Psoas muscle (tissue), 8 donors: ENCODE measurements at places on chromosomes 3 and 15. TPM values are rescaled to one million over a fixed set of nuclear protein-coding genes. Genes with fewer than 3 reads are reported as not detected.
A peak's percentile ranks its signal among the peaks of the same experiment; 100 is the strongest.

GRCh38 chr3:101518421-101518871, 5.4 kb upstream of the SENP7 start:
- DNase-seq: no peak

DNA sequence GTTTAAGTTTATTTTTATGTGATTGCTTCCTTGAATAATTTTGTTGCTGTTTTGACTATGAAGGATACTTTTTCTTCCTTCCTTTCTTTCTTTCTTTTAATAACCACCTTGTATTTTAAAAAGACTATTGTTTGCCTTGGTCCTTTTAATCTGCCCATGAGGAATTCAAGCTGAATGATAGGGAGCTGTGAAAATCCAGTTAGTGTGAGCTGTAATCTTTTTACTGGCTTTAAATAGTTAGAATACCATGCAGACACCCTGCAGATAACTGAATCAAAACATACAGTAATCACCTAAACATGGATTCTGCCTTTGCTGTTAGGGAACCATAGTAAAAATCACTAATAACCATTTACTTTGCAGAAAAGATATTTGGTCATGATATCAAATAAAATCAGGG, 110.7 kb downstream of the RSRC1 start:
- no peak for DNase-seq

DNA sequence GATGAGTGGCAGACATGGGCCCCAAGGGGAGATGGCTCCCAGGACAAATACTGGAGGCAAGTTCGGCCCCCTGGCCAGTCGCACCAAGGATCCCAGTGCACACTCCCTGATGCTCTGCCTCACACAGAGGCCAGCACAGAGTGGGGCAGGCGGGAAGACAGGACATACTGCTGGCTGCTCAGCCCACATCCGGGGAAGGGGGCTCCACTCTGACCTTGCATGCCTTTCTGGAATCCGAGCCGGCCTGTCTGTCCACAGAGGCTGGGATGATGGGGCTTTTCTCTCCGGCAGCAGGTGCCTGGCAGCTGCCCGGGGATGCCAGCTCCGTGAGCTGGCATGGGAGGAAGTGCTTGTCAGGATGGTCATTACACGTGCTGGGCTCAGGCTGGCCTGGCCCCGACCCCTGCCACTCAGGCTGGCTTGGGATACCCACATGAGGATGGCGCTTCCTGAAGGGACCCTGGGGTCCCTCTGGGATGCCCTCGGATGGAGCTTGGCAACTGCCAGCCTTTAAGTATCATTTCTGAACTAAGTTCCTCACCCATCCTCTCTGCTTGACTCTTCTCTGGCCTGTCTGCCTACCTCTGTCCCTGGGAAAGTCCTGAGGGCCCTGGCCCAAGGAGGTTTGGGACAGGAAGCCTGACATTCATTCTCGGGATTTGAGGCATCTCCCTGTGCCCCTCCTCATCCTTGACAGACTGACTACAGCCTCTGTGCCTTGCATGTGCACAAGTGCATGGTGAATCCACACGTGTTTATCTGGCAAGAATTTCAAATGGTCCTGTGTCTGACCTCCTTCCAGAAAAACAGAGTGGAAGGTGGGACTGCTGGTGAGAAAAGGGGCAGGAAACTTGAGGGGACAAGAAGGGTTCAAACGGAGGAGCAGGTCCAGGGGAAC, 46.5 kb downstream of the EXOG start:
- DNase-seq: peak; percentile 74

DNA sequence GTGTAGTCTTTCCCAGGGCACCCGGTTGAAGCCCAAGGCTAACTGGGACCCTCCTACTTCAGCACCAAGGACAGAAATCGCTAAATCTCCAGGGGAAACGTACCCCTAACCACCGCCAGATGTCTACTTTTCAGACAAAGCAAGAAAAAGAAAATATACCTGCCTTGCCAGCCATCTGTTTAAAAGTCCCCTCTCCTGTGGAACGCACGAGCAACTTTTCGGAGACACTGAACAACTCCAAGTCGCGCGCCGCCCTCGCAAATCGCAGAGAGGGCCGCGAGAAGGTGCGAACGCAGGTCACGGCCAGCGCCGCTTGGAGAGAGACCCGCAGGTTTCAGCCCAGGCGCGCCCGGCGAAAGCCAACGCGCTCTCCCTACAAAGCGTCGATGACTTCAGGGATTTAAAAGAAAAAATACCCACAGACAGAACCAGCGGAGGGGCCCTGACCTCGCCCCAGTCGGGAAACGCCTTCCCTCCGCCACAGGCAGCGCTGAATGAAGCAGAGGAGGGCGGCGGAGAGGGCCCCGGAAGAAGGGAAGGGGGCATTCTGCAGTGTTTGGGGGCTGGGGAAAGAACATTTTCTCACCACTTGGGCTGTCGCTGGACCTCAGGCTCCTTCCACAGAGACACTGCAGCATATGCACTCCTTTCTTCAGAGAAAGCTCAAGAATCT, 213.1 kb downstream of the FGF12 start:
- DNase-seq: peak; percentile 45

Gene ECE2
- not detected for total RNA-seq

Gene CFAP100
- total RNA-seq: not detected

GRCh38 chr3:15825016-15825415, 27.2 kb upstream of the ANKRD28 start:
- no peak for DNase-seq

GRCh38 chr3:55795746-55796145, 308.6 kb upstream of the WNT5A start:
- no peak for DNase-seq

GRCh38 chr3:72347819-72348319, 500.4 kb downstream of the SHQ1 start:
- peak; percentile 82 for DNase-seq

DNA sequence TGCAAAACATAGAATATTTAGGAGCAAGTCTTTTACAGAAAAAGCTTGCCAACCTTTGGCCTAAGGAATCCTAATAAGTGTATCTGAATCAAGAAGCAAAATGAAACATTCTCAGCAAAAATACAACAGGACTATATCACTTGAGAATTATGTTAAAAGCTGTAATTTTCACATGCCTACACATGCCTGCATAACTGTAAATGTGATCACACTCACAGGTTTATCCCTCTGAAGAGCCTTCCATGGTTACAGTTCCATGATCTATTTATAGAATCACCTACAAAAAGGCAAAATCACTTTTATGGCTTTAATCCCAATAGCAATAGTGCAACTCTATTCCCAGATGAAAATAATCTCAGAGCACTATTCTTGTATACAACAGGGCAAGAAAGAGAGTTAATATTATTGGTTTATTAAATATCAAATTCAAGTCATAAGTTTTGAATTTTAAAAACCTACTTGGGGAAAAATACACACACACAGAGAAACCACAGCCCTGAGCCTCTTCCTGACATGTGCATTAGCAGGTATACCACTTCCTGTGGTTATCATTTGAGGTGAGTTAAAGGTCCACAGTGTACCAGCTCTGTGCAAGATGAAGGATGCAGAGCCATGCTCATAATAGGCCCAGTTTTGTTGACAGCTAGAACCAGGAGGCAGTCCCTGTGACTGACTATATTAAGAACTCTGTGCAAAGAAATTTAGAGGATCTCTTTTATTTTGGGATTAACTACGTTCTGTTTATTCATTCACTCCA, 252.5 kb upstream of the TGFBR2 start:
- no peak for DNase-seq

Gene PCBP4
- total RNA-seq: 133 TPM

DNA sequence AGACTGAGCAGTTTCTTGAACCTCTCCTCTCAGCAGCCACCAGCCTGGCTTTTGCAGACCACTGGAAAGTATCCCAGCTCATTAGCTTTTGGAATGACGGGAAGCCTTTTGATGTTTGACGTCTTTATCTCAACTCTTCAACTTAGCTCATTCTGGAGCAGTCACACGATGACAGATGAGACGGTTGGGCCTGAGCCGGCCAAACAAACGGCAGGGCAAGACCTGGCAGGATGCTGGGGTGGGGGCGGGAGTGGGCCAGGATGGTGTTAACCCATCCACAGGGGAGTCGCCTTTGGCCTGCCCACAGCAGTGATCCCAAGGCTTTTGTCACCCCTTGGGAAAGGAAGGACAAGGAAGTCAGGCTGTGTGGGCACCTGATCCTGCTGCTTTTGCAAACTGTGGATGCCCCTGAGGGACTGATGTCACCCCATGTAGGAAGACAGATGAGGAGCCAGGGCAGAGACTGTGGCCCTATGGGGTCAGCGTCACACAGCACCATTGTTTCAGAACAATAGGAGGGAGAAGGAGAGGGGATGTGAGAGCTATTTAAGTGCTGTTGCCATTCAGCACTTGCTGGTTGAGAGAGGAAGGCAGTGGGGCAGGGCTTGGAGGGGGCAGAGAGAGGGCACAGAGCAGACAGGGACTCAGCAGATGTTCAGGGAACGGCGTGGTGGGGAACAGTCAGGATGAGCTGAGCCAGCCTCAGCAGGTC, 121.9 kb upstream of the CTDSPL start:
- no peak for DNase-seq

DNA sequence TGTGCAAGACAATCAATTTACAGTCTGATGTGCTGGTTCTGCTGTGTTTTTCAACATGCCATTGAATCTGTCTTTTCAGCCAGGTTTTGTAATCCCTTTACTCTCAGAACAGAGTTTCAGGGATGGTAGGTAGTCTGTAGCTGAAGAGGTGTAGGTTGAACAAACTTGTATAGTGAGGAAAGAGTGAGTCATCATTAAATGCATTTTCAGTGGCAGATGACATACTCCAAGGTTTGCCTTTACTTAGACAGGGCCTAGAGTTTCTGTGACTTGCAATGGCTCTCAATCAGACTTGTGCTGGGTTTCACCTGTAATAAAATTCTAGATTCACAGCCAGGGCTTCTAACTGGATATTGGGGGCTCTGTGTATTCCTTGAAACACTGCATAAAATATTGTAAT, 94.6 kb downstream of the CYP19A1 start:
- no peak for DNase-seq

DNA sequence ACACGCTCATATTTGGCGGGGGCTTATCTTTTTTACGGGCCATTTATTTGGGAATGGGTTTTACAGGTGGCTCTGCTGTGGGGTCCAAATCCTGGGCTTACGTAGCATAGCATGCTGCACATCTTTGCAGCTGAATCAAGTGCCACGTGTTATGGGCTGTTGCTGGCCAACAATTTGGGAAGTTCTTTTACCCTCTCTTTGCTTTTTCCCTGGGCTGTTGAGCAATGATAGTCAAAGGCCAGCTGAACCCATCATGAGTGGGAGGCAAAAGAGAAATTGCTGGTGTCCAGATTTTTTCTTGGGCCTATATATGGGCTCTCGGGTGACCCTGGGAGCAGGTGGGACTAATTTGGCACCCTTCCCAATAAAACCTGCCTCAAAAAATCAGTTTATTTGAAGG, 209.3 kb upstream of the SATB1 start:
- no peak for DNase-seq
